ENCODE measurements at places on chromosomes 5 and 9.

- no peak for DNase-seq
Measured at GRCh38 chr5:179967489-179967888, 59.8 kb upstream of the TBC1D9B start.

DNA sequence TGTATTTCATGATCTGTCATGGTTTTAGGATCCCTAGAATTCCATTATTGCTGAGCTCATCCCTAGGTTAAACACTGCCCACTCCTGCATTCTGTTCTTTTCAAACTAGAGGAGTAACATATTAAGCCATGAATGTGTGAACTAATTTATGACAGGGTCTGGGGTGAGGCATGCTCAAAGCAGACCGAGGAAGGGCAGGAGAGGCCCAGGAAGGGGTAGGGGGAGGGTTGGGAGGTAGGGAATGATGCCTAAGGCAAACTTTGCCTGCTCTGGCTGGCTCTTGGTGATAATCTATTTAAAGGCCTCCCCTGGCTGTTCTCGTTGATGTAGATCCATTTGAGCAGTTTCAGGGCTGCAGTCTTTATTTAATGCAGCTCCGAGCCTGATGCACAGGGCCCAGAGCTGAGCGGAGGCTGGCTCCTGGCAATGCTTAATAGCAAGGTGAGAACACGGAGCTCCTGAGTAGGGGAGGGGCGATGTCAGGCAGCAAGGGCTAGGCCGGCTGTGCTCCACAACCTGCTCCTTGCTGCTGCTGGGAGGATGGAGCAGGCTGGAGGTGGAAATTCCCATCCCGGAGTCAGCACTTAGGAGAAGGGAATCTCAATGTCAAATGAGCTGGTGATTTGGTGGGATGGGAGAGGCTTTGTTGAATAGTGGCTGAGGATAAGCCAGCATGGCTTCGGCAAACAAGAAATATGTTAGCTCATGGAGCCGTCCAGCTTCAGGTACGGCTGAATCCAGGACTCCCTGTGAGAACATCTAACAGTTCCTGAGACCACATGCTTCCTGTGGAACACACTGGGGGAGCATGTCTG lies 73.2 kb upstream of the UNC5A start:
- DNase-seq = no peak

DNA sequence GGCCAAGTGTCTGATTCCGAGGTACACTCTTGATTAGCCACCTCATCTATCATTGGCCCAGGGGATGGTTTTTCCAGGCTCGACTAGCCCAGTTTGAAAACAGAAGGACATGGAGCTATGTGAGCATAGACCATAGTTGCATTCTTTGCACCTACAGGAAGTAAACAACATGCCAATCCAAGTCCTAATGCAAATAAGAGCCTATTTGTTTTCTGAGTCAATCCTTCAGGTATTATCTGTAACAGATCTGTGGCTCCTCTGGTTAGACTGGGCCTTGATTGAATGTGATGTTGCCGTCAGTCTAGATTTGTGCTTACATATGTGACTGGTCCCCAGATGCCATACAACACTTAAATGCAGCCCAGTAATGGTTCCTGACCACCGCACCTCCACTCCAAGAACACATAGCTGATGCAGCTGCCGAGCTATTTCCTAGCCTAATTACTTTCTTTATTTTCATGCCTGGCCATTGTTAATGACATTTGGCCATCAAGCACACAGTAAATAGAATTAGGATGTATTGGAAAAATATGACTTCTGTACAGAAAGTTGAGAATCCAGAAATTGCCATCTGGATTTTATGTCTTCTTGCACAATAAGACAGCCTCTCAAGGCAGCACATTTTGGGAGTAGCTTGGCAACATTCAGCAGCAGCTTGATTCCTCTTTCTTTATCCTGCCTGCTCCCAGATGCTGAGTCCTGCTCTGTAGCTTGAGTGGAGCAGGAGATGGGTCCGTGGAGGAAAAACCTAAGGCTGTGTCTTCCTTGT lies 29.5 kb upstream of the ARHGAP26 start:
- DNase-seq = no peak

DNA sequence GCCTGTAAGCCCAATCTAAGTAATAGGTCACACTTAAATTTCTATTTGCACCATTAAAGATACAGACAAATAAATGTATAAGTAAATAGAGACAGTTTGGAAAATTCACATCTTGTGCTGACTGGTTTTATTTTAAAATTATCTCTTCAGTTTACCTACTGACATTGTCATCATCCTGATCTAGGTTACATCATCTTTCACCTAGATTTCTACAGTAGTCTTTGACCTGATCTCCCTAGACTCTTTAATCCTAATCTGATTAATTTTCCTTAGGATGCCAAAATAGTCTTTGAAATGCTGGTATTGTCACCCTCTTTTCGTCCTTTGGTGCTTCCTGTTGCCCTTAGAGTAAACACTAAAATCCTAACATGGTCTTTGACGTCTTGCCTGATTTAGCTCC lies 43.9 kb downstream of the NDUFS4 start:
- no peak for DNase-seq

- DNase-seq = no peak
Measured at GRCh38 chr9:68551191-68551590, 10.5 kb upstream of the TMEM252 start.

- no peak for DNase-seq
Measured at GRCh38 chr5:95858023-95858461, 35.5 kb upstream of the GLRX start.

DNA sequence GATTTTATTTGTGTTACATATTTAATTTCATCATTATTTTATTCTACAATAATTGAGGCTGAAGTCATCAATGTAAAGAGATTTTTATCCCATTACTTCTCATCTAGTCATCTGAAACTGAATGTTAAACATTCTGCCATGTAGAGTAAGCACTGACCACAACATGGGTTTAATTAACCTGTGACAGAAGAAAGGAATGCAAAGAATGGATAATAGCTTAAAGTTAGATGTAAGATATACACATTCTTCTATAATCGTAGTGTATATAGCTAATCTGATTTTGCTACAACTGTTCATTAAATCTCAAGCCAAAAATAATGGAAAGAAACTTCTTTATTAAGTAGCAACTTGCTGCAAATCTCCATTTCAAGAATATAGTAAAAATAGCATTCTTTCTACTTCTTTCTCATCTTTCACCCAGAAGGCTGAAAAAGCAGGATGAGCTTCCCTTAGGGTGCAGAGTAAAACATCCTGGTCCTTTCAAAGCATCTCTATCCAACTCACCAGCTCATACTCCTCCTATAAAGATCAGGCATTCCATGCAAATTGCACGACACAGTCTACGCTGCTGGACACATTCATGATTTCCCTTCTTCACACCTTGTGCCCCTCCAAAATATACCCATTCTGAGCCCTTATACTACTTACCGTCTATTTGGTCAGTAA lies 115.2 kb downstream of the EFNA5 start:
- DNase-seq = no peak

GRCh38 chr5:154446195-154447088 lies 645 bp downstream of the SAP30L start:
- no peak for DNase-seq

GRCh38 chr9:86054695-86055094 lies 44.7 kb downstream of the GOLM1 start:
- DNase-seq = no peak

GRCh38 chr5:180665682-180666404 lies 16.4 kb upstream of the FLT4 start:
- DNase-seq = no peak

DNA sequence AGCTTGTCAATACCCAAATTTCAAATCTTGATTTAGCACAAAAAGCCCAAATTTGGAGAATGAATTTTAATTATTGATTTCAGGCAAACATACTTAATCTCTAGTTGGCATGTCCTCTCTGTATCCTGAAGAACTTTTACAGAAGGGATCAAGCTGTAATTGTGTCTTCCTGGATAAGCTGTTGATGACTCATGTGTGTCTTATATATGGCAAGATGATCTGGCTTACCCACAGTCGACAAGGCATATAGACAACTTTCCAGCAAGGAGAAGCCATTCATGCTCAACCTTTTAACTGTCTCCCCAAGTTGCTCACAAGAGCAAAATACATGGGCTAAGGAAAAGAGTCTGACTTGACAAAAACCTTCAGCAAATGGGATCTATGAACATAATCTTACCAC lies 112.5 kb upstream of the SLCO6A1 start:
- no peak for DNase-seq

GRCh38 chr5:180053061-180053602 lies 18.4 kb downstream of the RNF130 start:
- DNase-seq = no peak

DNA sequence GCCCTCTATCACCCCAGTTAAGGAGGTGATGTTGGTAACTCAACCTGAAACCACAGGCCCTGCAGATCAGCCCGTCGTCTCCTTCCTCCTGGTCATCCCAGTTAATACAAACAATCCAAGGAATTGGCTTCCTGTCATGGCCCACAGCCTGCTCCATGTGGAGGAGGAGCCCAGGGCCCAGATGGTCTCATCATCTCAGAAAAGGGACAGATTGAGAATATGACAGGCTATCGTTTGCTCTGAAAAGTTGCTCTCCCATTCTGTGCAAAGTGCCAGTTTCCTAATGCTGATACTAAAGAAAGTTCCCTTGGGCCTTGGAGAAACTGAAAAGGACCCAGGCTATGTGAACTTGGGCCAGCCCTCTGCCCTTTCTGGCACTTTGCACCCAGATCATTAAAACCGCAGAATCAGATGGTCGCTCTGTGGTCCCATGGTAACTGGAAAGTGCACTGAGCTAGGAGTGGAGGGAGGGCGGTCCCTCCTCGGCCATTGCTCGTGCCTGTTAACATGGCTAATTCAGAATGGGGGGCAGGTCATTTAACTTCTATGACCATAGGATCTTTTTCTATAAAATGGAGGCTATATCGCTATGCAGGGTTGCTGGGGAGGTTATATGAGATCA lies 675 bp upstream of the SPAAR start:
- DNase-seq = no peak

GRCh38 chr9:32554107-32554506 lies 1.7 kb upstream of the TOPORS start:
- DNase-seq = no peak

DNA sequence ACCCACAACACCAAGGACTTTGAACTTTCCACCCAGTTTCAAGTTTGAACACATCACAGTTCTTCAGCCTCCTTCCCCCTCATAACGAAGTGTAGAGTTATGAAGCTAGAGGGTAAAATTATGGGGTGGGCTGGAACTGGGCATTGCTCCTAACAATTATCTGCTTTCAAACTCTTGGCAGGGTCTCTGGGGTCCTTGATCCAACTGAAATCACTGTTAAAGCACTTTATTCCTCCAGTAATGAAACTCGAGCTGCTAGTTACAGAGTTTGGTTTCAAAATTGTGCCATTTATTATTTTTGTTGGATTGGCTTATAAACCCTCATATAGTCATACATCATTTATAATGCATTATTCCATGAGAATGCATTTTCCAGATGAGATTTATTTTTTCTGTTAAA lies 158.5 kb downstream of the RGS3 start:
- no peak for DNase-seq

GRCh38 chr5:107389130-107389774 lies 281.5 kb downstream of the EFNA5 start:
- DNase-seq = no peak

GRCh38 chr9:69996967-69997366 lies 46.7 kb upstream of the MAMDC2 start:
- DNase-seq = no peak

DNA sequence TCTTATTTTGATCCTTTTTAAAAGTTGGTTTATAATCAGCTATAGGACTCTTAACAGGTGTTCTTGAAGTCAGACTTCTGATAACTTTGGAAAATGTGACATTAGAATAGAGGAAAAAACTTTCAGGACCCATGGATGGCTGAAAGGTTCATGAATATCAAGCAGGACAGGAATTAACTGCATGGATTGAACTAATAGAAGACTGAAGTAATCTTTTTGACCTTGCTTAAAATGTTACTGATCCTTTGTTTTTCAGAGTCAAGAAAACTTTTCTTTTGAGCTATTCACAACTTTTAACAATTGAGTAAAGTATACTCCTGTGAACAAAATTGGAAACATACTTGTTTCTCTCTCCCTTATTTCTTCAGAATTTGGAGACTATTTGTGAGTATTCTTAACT lies 79.2 kb downstream of the PLK2 start:
- DNase-seq = no peak

GRCh38 chr5:181088289-181088688 lies 42.7 kb downstream of the OR2V1 start:
- no peak for DNase-seq

GRCh38 chr5:154713615-154714125 lies 41.5 kb upstream of the LARP1 start:
- no peak for DNase-seq

GRCh38 chr5:77367741-77368140 lies 124.4 kb downstream of the WDR41 start:
- no peak for DNase-seq

DNA sequence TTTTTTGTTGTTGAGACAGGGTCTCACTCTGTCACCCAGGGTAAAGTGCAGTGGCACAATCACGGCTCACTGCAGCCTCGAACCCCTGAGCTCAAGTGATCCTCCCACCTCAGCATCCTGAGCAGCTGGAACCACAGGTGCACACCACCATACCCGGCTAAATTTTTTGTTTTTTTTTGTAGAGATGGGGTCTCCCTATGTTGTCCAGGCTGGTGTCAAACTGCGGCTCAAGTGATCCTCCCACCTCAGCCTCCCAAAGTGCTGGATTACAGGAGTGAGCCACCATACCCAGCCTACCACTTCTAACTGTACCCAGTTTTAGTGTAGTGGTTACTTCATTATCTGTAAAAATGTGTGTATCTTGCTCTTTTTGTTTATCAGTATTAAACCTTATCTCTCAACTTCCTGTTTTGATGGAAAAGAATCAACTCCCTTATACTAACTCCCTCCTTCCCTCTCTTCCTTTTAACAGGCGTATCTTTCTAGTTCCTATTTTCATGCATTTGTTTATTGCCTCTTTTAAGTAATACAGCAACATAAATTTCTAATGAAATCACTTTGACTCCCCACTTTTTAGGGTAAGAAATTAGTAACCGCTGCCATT lies 33.1 kb downstream of the GRAMD2B start:
- no peak for DNase-seq

- peak; percentile 34 for DNase-seq
Measured at GRCh38 chr9:117555964-117556629, 141.2 kb upstream of the ASTN2 start.

GRCh38 chr5:174300118-174300940 lies 254.8 kb downstream of the NSG2 start:
- DNase-seq = no peak

- peak; percentile 54 for DNase-seq
Measured at GRCh38 chr5:74579215-74579614, 61.3 kb downstream of the ENC1 start.

- DNase-seq = no peak
Measured at GRCh38 chr5:96125231-96125891, 163.7 kb upstream of the ELL2 start.

DNA sequence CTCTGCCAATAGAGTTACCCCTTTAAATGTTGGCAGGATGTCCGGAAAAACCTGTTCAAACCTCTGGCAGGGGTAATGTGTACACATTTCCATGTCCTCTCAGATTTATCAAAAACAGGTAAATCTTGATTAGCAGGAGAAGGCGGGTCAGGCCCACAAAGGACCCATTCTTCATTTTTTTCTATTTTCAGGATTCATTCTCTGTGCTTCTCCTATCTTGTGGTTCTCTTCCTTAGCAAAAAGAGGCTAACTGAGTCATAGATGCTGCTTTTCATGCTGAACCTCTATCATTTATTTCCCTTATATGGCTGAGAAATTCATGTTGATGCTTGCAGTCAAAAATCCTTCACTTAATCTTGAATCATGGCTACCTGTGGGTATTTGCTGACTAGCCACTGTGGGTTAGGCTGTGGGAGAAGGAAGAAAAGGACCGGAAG lies 112.7 kb upstream of the IQGAP2 start:
- DNase-seq = no peak
